ENCODE measurements at places on chromosomes 11 and 22. TPM values are rescaled to one million over a fixed set of nuclear protein-coding genes. Genes with fewer than 3 reads are reported as not detected.

The DAGLA gene
- total RNA-seq: 4.0 TPM

The RIMBP3B gene
- total RNA-seq: 0.64 TPM

The HTR3A gene
- not detected for total RNA-seq

The PKP3 gene
- 3.7 TPM for total RNA-seq

The CALCA gene
- total RNA-seq: not detected

The MAPK8IP2 gene
- total RNA-seq: 0.17 TPM

The POTEH gene
- not detected for total RNA-seq

The CCDC87 gene
- total RNA-seq: 0.34 TPM

The KCNK7 gene
- 0.11 TPM for total RNA-seq

The MGAT3 gene
- total RNA-seq: not detected

The TRMT2A gene
- total RNA-seq: 35.8 TPM

The PHLDB1 gene
- total RNA-seq: 79.0 TPM

The JHY gene
- total RNA-seq: 0.38 TPM

The UBQLN3 gene
- not detected for total RNA-seq

The LRRN4CL gene
- total RNA-seq: 41.4 TPM

DNA sequence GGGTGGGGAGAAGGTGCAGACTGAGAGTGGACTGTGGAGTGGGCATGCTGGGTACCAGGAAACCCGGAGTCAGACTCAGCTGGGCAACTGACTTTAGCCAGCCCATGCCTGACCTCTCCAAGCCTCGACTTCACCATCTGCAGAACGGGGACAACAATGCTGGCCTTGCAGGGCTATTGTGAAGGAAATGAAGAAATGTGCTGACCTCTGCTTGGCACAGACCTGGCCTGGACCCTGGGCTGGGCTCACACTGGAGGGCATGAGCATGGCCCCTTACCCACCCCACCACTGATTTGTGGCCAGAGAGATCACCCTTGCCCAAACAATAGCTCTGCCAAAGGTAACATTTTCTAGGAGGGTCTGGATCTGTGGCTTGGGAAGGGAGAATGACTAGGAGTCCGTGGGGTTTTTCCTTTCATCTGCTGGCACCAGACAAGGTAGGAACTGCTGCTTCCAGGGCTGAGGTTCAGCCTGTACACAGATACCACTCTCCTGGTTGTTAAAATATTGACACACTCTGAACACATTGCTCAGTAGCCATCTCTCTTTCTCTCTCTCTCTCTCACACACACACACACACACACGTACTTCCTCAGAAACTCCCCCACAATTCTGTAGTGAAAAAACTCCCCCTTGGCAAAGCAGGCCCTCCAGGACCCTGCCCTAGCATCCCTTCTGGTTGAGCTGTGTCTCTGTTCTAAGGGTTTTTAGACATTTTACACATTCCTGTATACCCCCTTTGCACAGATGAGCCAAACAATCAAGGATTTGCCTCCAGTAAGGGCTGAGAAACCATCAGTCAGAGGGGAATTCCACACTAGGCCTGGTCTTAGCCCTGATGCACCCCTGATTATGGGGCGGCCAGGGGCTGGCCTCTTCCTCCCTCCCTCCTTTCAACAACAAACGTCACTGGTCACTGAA lies 1.0 kb downstream of the MOGAT2 start:
- DNase-seq: no peak

GRCh38 chr11:103378931-103379330 lies 269.7 kb downstream of the DYNC2H1 start:
- no peak for DNase-seq

- DNase-seq: peak; percentile 19
These were observed 169.1 kb downstream of the CADM1 start for GRCh38 chr11:115334932-115335788.

- DNase-seq: peak; percentile 66
These were observed 14.3 kb upstream of the ARRB1 start for GRCh38 chr11:75365711-75366181.

GRCh38 chr11:72600557-72600956 lies 73.7 kb downstream of the PDE2A start:
- no peak for DNase-seq

DNA sequence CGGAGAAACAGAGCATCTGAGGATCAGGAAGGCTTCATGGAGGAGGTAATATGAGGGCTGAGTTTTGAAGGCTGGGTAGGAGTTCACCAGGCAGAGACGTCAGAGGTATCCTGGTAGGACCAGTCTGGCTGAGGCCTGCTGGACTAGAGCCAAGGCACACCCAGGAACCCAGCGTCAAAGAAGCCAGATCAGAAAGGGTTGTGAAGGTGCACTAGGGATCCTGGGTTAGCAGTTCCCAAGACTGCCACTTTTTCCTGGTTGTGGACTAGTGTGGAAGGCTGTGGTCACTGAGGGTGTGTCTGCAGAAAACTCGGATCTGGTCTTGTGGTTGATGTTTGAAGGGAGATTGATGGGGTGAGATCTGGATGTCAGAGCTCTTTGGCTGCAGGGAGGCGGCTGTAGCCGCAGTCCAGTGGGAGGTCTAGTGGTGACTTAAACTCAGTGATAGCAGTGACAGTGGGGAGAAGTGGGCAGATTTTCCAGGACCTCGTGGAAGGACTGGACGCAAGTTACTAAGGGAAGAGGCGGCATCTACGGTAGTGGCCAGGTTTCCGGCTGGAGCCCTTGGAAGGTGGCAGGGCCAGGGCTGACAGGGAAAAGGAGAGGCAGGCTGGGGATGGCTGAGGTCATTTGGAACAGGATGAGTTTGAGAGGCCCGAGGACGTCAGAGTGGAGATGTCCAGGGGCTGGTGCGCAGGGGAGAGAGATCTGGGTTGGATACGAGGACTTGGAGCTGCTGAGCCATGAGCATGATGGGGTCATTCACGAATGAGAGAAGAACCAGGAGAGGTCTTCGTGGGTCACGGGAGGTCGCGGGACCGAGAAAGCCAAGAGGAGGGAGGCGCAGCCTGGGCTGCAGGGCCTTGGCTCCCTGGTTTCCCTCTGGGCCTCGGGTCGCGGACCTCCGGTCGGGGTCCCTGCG lies 10.9 kb downstream of the RELA start:
- no peak for DNase-seq

GRCh38 chr11:77636731-77637344 lies 756 bp downstream of the CLNS1A start:
- peak; percentile 11 for DNase-seq

DNA sequence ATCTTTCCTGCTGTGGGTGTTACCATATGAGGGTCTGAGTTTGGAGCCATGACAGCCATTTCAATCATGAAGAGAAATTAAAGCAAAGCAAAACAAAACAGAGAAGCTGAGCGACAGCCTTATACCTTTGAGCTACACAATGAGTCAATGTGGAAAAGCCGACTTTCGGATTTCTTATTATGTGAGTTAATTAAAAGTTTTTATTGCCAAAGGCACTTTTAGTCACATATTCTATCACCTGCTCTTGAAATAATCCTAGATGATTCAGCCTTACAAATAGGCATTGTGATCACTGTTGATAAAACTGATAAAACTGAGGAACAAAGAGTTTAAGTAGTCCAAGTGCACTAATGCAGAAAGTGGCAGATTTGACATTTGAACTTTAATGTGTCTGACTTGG lies 381.9 kb upstream of the TENM4 start:
- DNase-seq: no peak

DNA sequence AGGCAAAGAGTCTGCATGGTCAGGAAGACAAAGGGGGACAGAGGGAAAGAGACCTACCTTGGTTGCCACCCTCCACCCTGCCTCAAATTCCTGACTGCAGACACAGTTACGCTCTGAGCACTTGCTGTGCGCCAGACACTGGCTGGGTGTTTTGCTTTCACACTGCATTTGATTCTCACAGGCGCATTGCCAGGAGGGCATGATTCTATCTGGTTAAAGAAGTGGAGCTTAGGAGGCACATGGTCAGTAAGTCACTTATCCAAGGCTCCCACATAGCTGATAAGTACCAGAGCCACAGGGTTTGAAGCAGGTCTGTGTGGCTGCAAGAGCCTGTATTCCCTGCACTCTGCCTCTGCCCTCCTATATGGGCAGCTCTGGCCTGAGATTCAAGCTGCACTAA lies 103.9 kb downstream of the TIMP3 start:
- no peak for DNase-seq

DNA sequence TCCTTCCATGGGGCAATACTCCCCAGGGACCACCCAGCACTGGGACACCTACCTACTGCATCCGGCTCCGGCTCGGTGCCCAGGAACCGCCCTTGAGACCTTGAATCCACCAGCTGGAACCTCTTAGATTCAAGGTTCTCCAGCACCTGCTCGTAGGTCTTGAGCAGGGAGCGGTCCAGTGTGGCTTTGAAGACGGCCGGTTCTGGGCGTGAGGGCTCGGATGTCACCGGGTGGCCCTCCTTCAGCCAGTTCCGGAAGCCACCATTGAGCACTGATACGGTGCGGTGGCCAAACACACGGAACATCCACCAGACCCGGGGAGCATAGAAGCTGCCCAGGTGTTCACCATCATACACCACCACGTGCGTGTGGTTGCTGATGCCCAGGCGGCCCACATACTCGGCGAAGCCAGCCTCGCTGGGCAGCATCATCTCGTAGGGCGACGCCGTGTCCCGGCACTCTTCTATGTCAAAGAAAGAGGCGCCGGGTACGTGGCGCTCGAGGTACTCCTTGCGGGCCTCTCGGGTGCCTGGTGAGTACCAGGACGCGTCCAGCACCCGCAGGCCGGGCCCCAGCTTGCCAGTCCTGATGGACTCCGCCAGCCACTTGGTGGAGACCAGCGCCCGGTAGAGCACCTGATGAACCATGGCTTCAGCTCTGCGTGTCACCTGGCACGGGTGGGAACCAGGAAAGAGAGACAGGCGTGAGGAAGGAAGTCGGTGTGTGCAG lies 997 bp downstream of the TST start:
- DNase-seq: no peak

DNA sequence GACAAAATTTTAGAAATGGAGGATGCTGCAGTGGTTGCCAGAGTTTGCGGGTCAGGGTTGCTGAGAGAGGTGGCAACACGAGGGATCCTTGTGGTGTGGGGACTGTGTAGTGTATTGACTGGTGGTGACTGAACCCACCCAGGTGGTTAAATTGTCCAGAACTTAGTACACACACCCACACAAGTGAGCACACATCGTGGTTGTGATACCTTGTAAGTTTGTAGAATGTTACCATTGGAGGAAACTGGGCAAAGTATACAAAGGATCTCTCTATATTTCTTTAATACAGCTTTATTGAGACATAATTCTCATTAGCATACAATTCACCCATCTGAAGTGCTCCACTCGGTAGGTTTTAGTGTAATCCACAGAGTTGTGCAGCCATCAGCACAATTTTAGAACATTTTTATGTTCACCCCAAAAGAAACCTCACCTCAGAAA lies 56.1 kb downstream of the MED15 start:
- no peak for DNase-seq

DNA sequence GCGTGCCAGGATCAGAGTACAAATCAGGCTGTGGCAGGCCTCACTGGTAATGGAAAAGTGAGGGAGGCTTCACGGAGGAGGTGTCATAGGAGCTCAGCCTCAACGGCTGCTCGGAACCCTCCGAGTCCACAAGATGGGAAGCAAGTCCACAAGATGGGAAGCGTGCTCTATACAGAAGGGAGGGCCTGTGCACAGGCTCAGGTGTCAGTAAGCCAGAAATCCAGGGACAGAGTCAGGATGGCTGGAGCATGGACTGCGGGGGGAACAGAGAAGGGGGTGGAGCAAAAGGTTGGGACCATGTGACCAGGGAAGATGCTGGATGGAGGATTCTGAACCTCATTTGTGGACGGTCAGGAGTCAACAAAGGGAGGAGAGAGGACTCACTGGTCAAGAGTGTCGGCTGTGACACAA lies 3.4 kb upstream of the DPP3 start:
- no peak for DNase-seq

DNA sequence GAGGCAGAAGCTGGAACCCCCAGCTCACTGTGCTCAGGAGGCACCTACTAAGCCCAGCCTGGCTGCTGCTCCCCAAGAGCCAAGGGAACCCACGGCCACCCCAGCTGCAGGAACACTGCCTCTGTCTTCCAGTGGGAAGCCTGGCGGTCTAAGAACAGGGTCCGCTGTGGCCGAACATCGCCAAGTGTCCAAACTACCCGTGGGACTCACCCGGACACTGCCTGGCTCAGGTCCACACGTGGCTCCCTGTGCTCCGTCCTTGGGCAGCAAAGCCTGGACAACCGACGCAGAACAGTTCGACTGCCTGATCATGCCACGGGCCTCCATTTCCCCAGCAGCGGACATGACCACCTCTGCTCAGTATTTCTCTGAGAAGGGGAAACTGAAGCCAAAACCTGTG lies 747.0 kb downstream of the BRD1 start:
- no peak for DNase-seq

DNA sequence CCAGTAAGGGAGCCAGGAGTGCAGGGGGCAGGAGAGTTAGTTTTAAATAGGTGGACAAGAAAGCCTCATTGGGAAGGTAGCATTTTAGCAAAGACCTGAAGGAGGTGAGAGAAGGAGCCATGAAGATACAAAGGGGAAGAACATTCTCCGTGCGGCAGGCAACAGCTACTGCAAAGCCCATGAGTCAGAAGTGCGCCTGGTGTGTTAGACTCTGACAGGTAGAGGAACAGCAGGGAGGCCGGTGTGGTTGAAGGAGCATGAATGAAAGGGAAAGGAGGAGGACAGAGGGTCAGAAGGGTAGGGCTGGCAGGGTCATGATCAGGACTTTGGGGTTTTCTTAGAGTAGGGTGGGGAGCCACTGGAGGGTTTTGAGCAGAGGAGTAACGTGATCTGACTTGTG lies 34.5 kb upstream of the PAMR1 start:
- DNase-seq: no peak

DNA sequence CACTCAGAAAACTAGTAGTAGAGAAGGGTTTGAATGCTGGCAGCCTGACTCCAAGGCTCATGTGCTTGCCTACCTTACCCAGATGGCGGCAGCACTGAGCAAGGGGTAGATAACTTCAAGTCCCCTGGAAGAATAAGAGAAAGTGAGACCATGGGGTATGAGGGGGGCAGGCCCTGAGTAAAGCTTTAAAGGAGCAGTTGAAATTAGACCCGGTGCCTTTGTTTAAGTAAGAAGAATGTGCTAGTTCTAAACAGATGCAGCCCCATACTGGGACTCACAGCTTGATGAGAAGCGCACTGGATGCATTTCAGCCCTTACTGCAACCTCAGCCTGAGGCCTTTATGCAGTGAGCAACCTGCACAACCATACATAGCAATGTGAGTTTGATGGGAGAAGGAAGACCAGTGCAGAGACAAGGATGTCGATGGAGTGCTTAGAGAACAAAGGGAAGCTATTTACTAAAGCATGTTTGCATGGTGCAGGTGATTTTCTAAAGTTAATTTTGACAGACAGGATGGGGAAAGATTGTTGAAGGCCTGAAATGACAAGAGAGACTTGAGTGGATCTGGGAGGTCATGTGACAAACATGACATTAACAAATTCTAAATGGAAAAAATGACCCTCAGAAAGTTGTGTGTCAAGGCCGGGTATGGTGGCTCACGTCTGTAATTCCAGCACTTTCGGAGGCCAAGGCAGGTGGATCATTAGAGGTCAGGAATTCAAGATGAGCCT lies 27.1 kb upstream of the TMA7B start:
- peak; percentile 3 for DNase-seq

- DNase-seq: no peak
These were observed 1519.7 kb upstream of the TENM4 start for GRCh38 chr11:80960381-80961029.
